Activated CD4-positive, alpha-beta T cell treated with anti-CD3 and anti-CD28 coated beads for 36 hours (primary cell): ENCODE measurements at places on chromosomes 2 and 18. TPM values are rescaled to one million over a fixed set of nuclear protein-coding genes. Genes with fewer than 3 reads are reported as not detected.

- no peaks in the 10 kb centered on the region for H3K4me1 ChIP-seq
- DNase-seq: no peak
- no peak overlapping the region for H3K4me3 ChIP-seq
- H3K27ac ChIP-seq: no peak overlapping the region
- no peaks in the 10 kb centered on the region for H3K36me3 ChIP-seq
These were observed 8.2 kb downstream of the GDF7 start for GRCh38 chr2:20674974-20675679.

DNA sequence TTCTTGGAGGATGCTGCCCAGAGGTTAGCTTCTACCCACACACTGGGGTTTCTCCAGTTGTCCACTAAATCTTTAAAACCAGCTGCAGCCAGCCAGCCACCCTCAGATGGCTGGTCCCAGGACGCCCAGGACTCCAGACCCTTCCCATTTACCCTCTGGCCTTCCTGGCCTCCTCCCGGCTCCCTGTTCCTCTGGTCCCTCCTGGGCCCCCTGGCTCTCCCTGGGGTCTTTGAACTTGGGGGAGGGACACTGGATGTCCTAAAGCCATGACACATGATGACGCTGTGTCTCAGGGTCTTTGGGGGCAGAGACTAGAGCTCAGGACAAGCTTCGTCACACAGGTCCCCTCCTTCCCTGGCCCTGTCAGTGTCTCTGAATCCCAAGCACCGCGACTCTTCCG lies 201.1 kb upstream of the HDAC4 start:
- H3K27ac ChIP-seq: no peak overlapping the region
- no peaks in the 10 kb centered on the region for H3K27me3 ChIP-seq
- peaks cover 14% of the 10 kb centered on the region for H3K4me1 ChIP-seq
- no peak for DNase-seq
- no peaks in the 10 kb centered on the region for H3K36me3 ChIP-seq
- no peak overlapping the region for H3K4me3 ChIP-seq

- H3K27me3 ChIP-seq: peaks cover 4% of the 10 kb centered on the region
- DNase-seq: no peak
- H3K36me3 ChIP-seq: peaks cover 5% of the 10 kb centered on the region
- H3K27ac ChIP-seq: peak overlapping the region; percentile 97
- H3K4me1 ChIP-seq: peaks cover 16% of the 10 kb centered on the region
These were observed 604 bp upstream of the STK11IP start for GRCh38 chr2:219596954-219597551.

The SCN2A gene
- 0.07 TPM for total RNA-seq

DNA sequence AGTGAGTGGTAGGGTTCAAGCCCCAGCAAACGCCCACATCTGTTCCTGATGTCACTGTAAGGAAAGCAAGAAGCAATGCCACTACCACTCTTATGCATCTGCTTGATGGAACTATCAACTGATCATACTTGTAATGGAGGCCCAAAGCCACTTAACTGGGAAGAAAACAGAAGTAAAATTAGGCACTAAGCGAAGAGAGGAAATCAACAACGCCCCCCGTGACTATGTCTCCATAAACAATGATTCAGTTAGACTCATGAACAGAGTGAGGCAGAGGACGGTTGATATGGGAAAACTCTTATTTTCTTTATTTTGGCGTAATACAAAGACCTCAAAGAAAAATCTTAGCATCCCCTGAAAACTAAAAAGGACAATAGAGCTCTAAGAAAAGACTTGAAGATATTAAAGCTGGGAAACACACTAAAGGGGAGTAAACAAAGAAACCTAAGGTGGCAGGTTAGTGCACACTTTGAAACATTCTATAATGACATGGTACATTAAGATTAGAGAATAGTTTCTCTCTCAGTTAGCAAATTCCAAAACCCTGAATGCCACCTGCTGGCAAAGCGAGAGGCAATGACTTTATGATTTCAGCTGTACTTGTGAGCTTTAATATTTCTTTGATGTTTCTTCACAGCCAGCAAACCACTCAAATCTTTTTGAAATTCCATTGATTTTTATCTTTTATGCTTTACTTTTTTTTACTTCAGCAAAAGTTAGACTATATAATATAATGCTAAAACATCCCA lies 86.5 kb downstream of the LRP2 start:
- no peaks in the 10 kb centered on the region for H3K36me3 ChIP-seq
- DNase-seq: peak; percentile 5
- no peak overlapping the region for H3K4me3 ChIP-seq
- H3K4me1 ChIP-seq: no peaks in the 10 kb centered on the region
- H3K27ac ChIP-seq: no peak overlapping the region
- peaks cover 9% of the 10 kb centered on the region for H3K27me3 ChIP-seq
